ENCODE measurements at places on chromosomes 11 and 22. TPM values are rescaled to one million over a fixed set of nuclear protein-coding genes. Genes with fewer than 3 reads are reported as not detected.

GRCh38 chr22:26431261-26431995 lies 2.4 kb downstream of the ASPHD2 start:
- DNase-seq, result no peak

DNA sequence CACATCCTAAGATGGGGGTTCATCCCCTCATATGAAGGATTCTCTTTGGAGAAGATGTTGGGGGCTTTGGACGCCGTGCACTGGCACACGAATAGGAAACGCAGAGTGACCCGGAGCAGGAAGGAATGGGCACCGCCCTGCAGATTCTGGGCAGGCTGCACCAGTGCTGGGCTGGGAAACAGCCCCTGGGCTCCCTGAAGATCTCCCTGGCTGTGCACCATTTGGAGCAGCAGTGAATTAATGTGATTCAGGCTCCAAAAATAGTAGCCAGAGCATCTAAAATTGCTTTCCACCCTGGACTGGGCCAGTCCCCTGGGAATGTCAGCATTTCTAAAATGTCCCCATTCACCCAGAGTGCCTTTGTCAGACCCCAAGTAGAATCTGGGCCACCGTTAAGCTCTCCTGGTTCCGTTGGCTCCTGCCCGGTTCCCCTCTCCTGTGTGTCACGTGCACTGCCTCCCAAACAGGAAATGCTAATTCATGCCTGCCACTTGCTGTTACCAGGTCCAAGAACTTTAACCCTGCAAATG lies 18.6 kb downstream of the IRAG1 start:
- DNase-seq, result no peak

DNA sequence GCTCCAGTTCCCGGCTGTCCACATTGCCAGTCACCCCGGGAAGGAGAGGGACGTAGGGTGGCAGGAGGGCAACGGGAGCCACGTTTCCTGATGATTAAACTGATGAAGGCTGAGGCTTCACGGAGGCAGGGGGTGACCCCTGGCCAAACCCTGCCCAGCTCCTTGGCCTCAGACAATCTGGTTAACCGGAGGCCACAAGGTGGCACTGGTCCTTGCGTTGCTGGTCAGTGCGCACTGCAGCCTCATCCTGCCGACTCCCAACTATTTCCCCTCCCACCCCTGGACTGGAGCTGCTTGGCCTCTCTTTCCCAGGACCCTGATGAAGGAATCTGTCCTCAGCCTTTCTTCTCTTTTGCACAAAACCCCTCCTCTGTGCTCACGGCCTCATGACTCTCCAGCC lies 75.3 kb downstream of the PDE2A start:
- DNase-seq, result no peak

GRCh38 chr11:117946842-117947526 lies 17.8 kb upstream of the TMPRSS13 start:
- peak; percentile 84 for DNase-seq

GRCh38 chr11:26227301-26227746 lies 104.6 kb upstream of the ANO3 start:
- no peak for DNase-seq

GRCh38 chr22:36065775-36066544 lies 37.3 kb upstream of the RBFOX2 start:
- peak; percentile 56 for DNase-seq

DNA sequence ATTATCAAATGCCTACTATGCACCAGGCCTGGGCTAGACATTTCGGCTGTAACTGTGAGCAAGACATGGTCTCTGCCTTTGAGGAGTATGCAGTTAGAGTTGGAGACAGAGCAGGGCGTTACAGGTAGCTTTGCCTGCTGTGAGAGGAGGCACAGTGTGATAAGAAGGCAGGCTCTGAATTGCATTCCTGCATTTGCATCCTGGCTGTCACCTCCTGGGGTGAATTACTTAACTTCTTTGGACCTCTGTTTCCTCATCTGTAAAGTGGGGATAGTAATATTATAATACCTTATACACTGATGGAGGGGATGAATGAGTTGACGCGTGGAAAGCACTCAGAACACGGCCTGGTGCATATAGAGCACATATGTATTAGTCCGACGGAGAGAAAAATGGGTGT lies 118.1 kb upstream of the ARHGAP20 start:
- no peak for DNase-seq

- DNase-seq, result no peak
Measured at GRCh38 chr11:60459345-60459744, 3.7 kb downstream of the MS4A1 start.

GRCh38 chr22:37926358-37926757 lies 20.3 kb downstream of the MICALL1 start:
- DNase-seq, result no peak

- DNase-seq, result no peak
Measured at GRCh38 chr11:67321313-67321871, 18.1 kb downstream of the SSH3 start.

DNA sequence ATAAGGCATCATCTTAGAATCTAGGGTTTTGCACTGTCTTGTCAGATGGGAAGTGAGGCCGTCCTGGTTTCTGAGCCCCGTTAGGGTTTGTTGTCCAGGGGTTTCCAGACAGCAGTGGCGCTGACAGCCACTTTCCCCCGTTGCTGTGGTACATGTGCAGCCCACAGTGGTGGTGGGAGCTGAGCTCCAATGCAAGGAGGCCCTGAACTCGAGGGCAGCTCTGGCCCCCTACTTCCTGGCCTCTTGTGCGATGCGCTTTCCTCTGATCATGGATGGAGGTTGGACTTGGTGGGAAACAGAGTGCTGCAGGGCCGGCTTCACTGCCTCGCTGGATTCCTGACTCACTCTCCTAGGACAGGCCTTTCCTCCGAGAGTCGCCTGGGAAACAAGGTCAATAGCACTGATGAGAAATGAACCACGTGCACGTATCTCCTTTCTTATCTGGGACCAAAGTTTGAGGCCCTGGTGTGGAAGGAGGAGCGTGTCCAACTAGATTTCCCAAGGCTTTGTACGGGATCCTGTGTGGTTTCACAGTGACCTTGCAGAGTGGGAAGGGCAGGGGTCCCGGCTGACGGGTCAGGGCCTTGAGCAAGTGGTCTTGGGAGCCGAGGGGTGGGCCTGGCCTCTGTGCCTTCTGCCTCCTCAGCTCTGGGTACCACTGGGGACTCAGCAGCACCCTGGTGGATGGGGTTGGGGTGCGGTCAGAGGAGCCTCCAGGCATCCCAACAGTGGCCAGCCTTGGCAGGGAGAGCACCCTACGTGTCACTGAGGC lies 3.7 kb downstream of the PHRF1 start:
- DNase-seq, result no peak

- DNase-seq, result no peak
Measured at GRCh38 chr11:117959438-117960149, 26.6 kb upstream of the IL10RA start.

- DNase-seq, result no peak
Measured at GRCh38 chr11:116986521-116987105, 111.6 kb downstream of the SIK3 start.

DNA sequence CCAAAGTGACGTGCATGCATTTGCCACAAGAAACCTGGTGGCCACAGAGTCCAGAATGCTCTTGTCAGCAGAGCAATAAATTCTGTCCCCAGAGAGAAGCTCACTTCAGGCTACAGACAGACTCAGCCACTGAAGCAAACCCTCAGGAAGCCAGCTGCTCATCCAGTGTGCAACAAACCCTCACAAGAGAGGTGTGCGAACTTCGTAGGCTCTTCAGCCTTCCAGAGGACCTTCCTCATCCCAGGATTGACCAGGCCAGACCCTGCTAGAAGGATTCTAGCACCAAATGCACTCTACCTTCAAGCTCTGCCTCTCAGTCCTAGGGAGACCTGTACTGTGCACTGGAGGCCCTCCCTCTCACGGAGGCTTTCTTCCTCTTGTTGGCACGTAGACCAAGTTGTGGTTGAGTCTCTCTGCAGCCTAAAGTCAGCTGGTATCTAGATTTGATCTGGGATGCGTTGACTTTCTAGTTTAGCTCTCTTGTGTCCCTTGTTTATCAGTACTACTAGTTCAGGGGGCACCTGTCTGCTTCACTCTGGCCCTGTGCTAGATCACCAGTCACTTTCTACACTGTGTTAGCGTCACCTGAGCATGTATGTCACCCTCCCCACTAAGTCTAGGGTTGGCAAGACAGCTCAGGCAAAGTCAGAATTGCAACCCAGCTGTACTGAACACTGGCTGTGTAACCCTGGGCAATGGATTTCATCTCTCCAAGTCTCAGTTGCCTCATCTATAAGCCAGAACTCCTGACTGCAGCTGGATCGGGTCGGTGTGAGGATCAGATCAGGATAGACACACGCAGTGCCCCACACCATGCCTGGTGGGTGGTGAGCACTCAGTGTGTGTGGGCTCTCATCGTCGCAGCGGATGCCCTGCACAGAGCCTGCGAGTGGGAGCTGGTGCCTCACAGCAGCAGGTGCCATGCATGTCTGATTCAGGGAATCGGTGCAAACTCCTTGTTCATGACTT lies 22.1 kb upstream of the TMPRSS13 start:
- no peak for DNase-seq

- no peak for DNase-seq
Measured at GRCh38 chr11:96196181-96196662, 146.8 kb downstream of the MAML2 start.

DNA sequence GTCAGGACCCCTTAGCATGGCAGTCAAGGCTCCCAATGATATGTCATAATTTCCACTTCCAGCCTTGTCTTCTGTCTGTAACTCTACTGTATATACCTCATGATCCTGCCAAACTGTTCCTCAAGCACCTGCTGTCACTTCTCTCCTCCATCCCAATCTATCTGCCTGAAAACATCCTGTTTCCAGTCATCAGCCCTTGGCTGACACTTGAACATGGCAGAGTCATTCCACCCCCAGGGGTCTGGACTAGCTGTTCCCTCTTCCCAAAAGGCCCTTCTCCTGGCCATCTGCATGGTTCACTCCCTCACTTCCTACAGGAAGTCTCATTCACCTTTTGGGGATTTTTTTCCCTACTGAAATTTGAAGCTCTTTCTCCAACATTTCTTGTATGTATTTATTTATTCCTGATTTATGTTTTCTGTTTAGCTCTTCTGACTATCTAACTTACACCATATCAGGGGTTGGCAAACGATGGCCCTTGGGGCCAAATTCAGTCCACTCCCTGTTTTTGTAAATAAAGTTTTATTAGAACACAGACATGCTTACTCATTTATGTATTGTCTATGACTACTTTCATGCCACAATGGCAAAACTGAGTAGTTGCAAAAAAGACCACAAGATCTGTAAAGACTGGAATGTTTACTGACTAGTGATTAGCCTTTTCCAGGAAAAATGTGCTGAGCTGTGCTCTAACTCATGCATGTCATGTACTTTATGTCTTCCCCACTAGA lies 278.4 kb downstream of the KIRREL3 start:
- no peak for DNase-seq

DNA sequence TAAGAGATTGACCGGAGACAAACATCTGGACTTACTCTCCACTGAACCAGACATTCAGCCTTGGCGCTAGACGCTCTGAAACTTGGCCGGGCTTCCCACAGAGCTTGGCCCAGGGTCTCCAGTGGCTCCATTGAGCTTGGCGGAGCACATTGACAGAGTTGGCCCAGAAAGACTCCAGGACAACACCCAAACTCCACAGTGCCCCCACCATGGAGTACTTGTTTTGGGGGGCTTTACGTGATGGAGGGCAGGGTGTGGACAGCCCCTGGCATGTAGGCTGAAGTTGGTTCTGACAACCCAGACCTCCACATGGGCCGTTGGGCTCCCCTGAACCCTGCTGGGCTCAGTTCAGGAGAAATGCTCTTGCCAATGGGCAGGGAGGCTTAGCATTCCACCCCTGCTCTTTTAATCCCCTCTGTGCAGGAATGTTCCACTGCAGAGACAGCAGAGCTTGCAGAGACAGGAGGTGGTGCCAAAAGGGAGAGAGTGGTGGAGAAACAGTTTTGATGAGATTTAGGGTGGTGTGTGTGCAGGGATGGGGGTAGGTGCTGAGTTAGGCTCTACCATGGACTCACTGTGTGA lies 102.4 kb upstream of the TIMP3 start:
- DNase-seq, result no peak

DNA sequence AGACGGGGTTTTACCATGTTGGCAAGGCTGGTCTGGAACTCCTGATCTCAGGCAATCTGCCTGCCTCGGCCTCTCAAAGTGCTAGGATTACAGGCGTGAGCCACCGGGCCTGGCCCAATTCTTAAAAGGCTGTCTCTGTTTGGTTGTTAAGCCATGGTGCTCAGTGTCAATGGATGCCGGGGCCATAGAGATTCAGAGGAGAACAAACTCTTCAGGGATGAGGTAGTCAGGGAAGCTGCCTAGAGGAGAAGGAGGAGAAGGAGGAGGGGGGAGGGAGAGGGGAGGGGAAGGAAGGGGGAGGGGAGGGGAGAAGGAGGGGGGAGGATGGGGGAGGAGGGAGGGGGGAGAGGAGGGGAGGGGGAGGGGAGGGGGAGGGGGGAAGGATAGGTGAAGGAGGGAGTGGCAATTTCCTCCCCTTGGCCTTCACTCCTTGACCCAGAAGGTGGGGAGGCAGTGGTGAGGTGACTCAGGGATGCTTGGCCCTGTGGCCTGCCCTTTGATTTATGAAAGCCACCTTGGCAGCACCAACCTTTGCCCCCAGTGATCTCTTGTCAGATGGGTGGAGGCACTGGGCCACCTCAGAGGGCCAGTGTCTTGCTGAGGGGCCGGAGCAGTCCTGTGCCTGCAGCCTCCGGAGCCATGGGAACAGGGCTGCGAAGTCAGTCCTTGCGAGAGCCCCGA lies at the start of gene C11orf86:
Gene C11orf86, plus strand, starts transcription at position 581 of the 681 bp plus-strand sequence. Its CDS starts 59 bp downstream, at position 640.
- no peak for DNase-seq

DNA sequence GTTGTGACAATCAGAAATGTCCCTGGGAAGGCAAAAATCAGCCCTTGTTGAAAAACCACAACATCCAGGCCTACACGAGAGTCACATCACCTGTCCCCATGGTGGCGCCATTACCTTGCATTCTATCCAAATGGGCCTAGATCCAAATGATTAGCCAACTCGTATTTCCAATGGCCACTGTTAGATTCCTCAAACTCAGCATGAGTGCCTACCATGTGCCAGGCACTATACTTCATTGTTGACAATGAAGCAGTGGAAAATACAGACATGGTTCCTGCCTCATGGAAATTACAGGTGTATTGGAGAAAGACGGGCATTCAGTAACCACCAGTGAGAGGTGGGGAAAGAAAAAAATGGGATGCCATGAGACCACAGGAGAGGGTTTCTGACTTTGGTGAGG lies 29.8 kb upstream of the CREB3L1 start:
- no peak for DNase-seq

DNA sequence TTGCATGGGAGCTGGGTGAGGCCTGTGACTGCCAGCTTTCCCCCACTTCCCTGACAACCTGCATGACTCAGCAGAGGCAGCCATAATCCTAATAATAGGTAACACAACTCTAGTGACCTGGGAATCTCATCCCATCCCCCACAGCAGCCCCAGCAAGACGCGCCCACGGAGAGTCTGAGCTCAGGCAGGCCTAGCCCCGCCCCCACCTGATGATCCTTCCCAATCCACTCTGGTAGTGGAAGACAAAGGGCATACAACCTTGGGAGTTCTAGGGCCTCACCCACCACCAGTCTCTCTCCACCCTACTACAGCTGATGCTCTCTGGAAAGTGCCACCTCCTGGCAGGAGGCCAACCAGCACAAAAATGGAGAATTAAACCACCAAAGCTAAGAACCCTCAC lies 60.3 kb downstream of the CWF19L2 start:
- no peak for DNase-seq

GRCh38 chr11:116110802-116111201 lies 606.6 kb upstream of the CADM1 start:
- DNase-seq, result no peak

GRCh38 chr22:33573479-33573878 lies 346.8 kb downstream of the LARGE1 start:
- DNase-seq, result no peak

GGTLC2 gene
- not detected for total RNA-seq

PRRG4 gene
- total RNA-seq, result 0.56 TPM

IL18BP gene
- 9.3 TPM for total RNA-seq

C1QTNF4 gene
- total RNA-seq, result 0.18 TPM

PSMC3 gene
- 299 TPM for total RNA-seq

MCAM gene
- 0.96 TPM for total RNA-seq

OR8A1 gene
- total RNA-seq, result not detected

CRYBB2 gene
- total RNA-seq, result not detected

OR10D3 gene
- not detected for total RNA-seq
